ENCODE measurements at places on chromosomes 13 and 19. TPM values are rescaled to one million over a fixed set of nuclear protein-coding genes. Genes with fewer than 3 reads are reported as not detected.

GRCh38 chr13:103473081-103473480 lies 406.9 kb upstream of the SLC10A2 start:
- DNase-seq = no peak

GRCh38 chr19:51576850-51577249 lies 5.8 kb downstream of the ZNF175 start:
- no peak for DNase-seq

- DNase-seq = no peak
Measured at GRCh38 chr19:51901860-51902259, 3.0 kb downstream of the ZNF649 start.

- no peak for DNase-seq
Measured at GRCh38 chr13:79531542-79532254, 50.7 kb downstream of the NDFIP2 start.

- no peak for DNase-seq
Measured at GRCh38 chr19:23957660-23958281, 43.1 kb downstream of the ZNF726 start.

GRCh38 chr19:11446652-11447301 lies 11.3 kb downstream of the PRKCSH start:
- DNase-seq = no peak

GRCh38 chr13:66659701-66660467 lies 570.3 kb downstream of the PCDH9 start:
- DNase-seq = no peak

DNA sequence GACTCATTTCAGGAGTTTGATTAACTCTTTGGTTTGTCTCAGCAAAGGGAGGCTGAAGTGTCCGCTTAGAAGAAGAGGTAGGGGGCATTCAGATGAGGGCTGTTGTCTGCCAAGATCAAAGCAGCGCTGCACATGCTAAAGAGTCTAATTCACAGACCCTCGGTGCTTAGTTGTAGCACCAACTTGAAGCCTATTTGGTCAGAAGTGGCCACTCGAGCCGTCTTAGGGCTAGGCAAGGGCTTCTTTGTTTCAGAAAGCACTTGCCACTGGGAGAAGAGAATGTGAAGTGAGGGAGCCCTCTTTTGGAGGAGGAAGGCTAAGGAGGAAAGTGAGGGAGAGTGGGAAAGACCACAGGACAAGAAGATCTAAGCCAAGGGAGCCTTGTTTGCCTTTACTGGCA lies 313.4 kb upstream of the TMTC4 start:
- no peak for DNase-seq

DNA sequence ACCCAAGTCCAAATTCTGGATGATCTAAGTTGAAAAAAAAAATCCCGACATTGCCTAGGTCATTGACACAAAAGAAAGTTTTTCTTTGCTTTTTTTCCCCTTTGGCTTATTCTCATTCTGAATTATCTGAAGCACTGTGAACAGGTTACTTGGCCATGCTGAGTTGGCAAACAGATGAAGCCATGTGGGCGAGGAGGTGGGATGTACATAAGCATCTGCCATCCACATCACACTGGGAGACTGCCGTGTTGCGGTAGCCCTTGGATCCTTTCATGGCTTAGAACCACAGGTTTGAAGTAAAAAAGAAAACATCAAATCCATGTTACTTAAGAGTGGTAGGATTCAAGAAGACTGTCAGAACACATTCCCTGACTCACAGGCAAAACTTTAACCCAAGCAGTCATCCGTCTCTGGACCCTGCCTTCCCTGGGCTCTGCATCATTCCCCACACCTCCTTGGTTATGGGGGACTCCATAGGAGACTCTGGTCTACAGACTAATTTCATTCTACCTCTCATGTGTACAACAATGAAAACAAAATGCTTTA lies 242.5 kb upstream of the SERP2 start:
- DNase-seq = no peak

DNA sequence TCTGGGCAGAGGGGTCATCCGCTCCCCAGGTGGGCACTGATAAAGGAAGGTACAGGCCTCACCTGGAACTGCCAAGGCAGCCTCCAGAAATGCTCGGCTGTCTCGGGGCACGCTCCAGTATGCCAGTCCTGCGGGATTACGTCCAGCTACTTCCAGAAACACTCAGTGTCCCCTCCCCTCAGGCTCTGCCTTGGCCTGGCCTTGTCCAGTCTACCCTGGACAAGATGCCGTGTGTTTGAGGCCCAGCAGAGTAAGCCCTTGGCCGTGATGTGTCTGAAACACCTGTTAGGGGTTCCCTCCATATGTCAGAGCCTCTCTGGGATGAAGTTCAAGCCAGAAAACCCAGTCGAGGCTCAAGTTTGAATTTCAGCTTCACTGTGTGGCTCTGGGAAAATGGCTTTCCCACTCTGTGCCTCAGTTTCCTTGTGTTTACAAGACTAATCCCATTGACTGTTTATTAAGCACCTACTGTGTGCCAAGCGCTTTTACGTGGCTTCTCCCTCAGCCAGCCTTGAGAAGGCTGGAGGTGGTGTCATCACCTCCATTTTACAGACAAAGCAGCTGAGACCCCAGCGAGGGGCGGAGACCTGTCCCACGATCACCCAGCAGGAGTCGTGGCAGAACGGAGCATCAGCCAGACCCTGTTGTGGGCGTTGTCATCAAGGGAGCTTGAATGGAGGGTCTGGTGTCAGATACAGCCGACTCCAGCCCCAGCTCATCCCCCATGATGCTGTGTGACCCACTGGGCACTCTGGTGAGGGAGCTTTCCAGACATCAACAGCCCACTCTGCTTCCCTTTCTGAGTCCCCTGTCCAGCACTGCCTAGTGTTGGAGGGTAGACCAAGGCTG lies 2.0 kb upstream of the PIK3R2 start:
- no peak for DNase-seq

- DNase-seq = no peak
Measured at GRCh38 chr19:40954573-40954972, 36.5 kb upstream of the CYP2B6 start.

GRCh38 chr19:4503825-4504170 lies 14.5 kb downstream of the PLIN4 start:
- DNase-seq = no peak

DNA sequence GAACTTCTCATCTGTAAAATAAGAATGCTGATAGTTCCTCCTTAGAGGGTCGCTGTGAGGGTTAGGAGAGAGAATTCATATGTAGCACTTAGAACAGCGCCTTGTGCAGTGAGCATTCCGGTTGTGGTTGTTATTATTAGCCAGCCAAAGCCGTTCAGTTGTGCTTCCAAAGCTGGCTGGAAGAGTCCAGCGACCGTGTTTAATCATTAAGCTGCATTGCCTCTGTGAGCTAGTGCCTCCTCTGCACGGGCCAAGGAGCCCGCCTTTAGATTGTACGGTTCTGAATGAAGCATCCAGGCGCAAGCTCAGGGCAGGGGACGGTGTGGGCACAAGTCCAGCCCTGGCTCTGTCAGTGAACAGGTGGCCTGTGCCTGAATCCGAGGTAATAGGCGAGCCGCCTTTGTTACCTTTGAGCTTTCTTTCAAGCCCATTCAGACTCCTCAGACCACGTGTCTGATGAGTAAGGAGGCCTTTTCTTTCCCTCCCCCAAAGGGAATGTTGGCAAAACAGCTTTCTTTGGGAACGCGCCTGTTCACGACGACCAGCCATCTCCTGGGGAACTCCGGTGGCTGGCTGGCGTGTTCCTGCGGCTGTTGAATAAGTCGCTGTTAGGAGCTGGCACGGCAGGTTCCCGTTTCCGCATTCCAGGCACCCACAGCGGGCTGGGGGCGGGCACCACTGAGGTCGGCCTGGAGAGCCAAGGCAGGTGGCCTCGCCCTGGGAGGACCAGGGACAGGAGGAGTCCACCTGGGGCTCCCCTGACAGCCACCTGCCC lies 25.1 kb downstream of the SIPA1L3 start:
- peak; percentile 78 for DNase-seq

- no peak for DNase-seq
Measured at GRCh38 chr13:21121616-21122015, 54.7 kb downstream of the SKA3 start.

DNA sequence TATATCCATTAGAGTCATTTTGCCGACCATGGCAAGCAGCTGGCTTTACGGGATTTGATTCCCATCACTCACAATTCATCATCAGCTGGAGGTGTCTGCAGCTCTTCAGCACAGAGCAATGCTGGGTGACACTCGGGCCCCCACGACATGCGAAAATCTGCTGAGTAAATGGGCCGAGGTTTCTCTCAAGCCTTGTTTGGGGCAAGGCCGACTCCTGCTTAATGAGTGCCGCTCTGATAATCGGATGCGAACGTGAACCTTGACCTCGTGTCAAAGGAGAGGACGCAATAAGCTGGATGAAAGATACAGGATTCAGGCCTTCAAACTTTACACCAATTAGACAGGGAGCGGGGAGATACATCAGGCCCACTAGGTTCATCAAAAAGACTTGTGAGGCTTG lies 65.2 kb downstream of the GGACT start:
- no peak for DNase-seq

GRCh38 chr19:50695251-50696093 lies 24.1 kb downstream of the SHANK1 start:
- DNase-seq = peak; percentile 82

DNA sequence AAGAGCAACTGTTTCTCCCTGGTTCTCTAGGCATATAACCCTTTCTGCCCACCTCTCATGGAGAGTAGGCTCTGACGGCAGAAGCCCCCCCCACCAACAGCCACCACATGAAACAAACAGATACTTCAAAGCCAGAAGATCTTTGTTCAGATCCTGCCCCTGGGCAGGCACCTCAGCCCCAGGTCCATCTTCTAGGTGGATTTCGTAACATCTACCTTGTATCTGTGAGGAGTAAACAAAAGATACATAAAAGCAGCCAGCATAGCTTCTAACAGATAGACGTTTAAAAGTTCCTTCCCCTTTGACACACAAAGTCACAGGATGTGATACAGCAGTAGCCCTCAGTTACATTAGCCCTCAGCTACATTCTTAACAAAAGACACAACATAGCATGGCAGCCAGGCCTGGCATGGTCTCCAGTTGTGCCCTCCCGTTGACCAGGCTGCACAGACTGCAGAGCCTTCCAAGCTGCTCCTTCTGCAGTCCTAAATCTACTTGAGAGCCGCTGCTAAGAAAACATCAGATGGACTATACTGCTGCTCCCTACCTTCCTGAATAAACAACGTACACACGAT lies 35.4 kb downstream of the BRD4 start:
- no peak for DNase-seq

DNA sequence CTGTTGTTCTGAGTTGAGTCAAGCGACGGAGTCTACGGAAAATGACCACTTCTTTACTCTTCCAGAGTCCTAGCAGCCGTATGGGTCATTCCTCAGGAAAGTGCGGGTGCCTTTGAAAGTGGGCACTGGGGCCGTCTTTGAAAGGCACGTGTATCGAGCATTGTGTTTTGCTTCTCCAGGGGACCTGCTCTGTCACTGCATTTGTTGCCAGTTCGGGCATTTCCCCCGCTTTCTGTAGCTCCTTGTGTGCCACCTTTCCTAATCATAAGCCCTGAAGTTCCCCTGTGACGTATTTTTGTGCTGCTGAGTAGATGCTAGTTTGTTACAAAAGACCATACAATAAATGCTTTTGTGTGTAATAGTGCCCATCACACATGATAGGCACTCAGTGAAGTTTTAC lies 24.4 kb downstream of the SPATA13 start:
- no peak for DNase-seq

Gene ZNF418
- 8.1 TPM for polyA plus RNA-seq

Gene KIR3DL1
- not detected for polyA plus RNA-seq

Gene ZNF575
- 0.05 TPM for polyA plus RNA-seq

Gene LILRB4
- not detected for polyA plus RNA-seq

Gene ZNF547
- 1.1 TPM for polyA plus RNA-seq

Gene KIR3DL2
- not detected for polyA plus RNA-seq

Gene PGLYRP2
- polyA plus RNA-seq = not detected

Gene MCEMP1
- 0.13 TPM for polyA plus RNA-seq

Gene ZIK1
- 21.2 TPM for polyA plus RNA-seq

Gene ZNF560
- not detected for polyA plus RNA-seq

Gene KASH5
- 0.05 TPM for polyA plus RNA-seq

Gene TNFSF11
- 5.2 TPM for polyA plus RNA-seq

Gene AKAP8L
- 75.1 TPM for polyA plus RNA-seq

Gene GPR18
- polyA plus RNA-seq = not detected

Gene PRDX2
- 748 TPM for polyA plus RNA-seq

Gene NKPD1
- 0.55 TPM for polyA plus RNA-seq

Gene ZNF534
- not detected for polyA plus RNA-seq

Gene CD33
- polyA plus RNA-seq = 0.06 TPM

Measured in H1 (cell line).